ENCODE measurements at places on chromosomes 2 and 18.
A peak's percentile ranks its signal among the peaks of the same experiment; 100 is the strongest.

DNA sequence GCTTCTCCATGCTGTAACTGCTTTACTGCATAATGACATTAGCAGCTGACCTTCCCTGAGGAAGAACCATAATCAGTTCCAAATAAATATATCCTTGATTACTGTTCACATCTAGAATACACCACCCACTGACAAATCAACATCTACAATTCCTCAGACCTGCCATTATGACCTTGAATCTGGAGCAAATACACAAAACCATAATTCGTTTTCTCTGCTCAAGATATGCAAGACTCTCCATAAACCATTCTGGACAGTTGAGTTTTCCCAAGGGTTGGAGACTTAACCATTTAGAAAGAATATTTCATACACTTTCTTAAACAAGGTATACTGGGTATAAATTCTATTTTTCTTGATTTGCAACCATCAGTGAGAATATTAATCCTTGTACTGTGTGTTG lies 11.8 kb downstream of the C2orf76 start:
- no peak for DNase-seq

- no peak for DNase-seq
Observed at GRCh38 chr2:28403370-28403956, 10.8 kb downstream of the FOSL2 start.

DNA sequence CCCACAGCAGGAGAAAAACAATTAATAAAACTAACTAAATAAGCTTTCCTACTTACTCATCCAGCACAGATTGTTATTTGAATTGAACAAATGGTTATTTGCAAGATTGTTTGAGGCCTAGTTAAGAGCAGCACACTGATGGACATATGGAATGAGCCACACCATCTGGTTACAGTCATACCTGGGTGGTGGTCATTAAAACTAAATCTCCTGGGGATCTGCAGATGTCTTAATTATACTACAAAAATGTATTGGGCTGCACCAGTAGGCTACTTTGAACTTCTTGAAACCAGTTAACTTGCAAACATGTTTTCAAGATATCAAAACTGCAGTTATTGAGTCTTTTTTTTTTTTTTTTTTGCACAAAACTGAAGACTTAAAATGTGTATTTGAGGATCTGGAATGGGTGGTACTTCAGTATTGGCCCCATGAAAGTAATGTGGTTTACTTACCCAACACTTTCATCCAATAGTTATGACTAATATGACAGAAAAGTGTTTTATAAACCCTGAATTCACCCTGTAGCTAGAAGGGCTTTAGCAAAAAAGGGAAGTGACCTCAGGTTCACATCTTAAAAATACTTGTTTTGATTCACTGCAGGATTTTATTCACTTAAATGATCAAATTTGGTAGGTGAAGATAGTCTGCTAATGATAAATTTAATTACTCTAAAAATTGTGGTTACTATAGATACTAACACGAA lies 10.8 kb downstream of the AGFG1 start:
- no peak for DNase-seq

- DNase-seq, result no peak
Observed at GRCh38 chr2:174957050-174957449, 48.1 kb downstream of the CHN1 start.

DNA sequence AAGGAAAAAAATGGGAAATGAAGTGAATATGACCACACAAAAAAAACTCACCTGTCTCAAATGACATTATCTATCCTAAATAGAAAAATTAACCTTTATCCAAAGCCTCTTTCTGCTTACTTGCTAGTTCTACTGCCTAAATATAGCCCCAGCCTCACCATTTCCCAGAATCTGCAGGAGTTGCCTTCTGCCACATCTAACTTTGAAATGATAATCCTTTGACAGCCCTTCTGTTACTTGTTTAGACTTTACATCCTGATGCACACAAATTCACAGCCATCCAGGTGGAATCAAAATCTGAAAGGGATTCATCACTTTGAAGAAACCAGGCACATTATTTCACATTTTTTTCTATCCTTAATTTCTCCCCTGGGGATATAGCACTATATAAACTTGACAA lies 1356.2 kb upstream of the NXPH2 start:
- DNase-seq, result no peak

GRCh38 chr2:132420816-132421805 lies 4.5 kb downstream of the GPR39 start:
- DNase-seq, result no peak

- DNase-seq, result no peak
Observed at GRCh38 chr2:37366773-37367172, 22.3 kb downstream of the QPCT start.

DNA sequence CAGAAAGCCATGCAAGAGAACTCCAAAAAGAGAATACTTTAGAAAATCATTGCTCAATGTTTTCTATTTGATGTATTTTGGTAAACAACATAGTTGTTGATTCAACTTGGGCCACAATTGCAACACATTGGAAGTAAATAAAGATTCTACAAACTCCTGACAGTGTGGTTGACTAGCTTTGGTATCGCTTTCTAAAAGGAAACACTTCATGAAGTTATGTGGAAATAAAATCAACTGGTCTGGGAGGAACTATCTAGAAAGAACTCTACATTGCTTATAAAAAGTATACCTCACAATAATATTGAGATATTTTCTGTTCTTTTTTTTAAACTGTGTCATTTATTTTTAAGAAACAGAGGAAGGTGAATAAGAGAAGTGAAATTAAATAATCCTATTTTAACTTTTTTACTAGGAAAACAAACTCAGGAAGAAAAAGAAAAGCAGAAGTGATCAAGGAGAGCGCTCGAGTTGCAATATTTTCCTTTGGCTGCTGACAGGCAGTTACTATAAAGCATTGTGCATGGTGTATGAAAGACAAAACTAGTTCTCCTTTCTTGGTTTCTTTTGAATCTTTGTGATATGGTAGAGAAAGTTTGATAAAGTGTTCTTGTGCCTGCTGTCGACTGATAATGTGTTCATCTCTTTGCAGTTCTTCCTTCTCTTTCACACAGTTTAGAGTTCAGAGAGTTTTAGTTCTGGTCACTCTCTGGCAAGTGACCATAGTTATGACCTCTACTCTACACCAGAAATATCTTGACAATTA lies 3.0 kb downstream of the DHRS9 start:
- no peak for DNase-seq

- no peak for DNase-seq
Observed at GRCh38 chr2:215811409-215812345, 201.7 kb downstream of the MREG start.

DNA sequence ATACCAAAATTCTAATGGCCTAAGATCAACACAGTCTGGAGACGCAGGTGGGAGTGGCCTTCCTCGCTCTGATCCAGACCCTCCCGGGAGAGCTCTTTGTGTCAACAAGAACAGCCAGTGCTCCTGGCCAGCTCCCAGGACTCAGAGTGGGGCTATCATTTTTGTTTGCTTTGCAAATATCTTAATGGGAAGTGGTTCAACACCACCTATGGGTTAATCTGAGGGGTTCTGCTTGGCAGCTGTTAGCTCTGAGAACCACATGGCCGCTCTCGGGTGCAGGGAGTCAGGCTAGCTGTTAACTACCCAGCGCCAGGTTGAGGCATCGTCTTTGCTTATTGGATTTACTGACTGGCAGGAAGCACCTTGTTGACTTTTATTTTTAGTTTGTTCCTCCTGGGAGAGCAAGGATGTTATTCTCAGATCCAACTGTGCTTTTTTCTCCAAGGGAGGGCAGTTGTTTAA lies 184.8 kb upstream of the SP5 start:
- no peak for DNase-seq

- peak; percentile 77 for DNase-seq
Observed at GRCh38 chr2:231714639-231715498, 6.5 kb downstream of the PTMA start.

GRCh38 chr2:19099181-19099580 lies 259.2 kb downstream of the OSR1 start:
- no peak for DNase-seq

DNA sequence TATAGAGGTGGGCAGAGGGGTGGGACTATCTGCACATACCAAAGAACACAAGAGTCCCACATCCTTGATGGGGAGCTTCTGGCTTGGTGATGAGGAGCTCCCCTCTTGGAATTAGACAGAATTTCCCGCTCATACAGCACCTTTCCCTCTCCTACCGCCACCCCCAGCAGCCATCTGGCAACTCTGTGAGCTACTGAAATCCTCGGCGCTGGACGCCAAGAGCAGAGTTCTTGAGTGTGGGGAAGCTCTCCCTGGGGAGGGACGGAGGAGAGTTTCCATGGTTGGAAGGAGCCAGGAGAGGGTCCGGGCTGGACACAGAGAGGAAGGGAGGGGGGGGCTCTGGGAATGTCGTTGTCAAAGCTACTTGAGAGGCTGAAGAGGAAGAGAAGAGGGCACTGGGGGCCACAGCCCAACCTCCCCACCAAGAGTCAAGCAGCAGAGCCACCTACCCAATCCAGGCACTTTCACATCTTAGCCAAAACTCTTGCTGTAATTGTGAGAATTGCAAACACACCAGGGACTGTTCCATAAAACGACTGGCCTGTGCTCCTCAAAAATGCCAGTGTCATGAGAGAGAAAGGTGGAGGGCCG lies 89.4 kb upstream of the MCFD2 start:
- DNase-seq, result no peak

DNA sequence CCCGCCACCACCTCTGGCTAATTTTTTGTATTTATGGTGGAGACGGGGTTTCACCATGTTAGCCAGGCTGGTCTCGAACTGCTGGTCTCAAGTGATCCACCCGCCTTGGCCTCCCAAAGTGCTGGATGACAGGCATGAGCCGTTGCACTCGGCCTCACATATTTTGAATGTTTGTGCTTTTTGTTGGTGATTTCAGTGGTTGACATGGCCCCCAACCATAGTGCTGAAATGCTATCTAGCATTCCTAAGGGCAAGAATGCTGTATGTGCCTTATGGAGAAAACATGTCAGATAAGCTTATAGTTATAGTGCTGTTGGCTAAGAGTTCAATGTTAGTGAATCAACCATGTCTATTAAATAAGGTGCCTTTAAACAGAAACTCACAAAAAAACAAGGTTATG lies 8.9 kb downstream of the ZAP70 start:
- no peak for DNase-seq

- DNase-seq, result no peak
Observed at GRCh38 chr2:32051836-32052439, 11.4 kb upstream of the SPAST start.

- DNase-seq, result no peak
Observed at GRCh38 chr2:236157815-236158498, 10.2 kb downstream of the GBX2 start.

DNA sequence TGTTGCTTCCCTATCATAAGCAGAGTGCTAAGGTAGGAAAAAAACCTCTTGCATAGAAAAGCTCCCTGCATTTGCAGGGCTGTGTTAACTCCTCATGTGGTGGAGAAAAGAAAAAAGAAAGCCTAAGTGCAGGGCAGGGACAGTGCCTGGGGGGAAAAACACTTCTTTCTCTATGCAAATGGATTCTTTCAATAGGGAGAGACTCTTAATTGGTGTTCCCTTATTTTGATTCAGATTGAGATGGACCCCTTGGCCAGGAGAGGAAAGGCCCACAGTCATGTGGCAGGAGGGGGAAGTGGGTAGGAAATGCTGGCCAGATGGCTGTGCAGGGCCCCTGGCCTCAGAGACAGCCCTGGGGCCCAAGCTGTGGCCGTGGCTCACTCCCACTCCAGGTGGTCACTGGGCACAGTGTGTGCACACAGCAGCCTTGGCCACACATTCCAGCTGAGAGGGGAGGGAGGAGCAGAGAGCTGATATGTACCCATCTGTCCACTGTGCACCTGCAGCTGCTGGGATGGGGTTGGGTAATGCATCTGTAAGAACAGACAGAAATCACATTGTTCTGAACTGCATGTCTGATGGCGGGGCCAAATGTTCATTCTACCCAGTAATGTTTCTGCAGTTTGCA lies 410.4 kb downstream of the DSC3 start:
- DNase-seq, result no peak

DNA sequence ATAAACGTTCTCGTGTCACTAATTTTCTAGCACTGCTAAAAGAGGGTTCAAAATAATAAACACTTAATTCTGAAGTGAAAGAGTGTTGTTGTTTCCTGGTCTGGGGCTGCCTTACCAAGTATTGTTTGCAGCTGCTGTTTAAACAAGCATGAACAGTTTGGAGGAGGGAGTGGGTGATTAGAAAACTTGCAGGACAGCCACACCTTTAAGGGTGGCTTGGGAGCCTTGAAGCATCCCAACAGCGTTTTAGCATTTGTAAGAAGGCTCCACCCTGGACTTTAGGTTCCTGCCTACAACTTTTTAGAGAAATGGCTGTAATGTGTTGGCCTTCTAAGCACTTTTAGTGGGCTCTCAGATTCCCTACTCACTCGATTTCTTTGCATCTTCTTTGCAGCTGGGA lies 371.6 kb downstream of the TGIF1 start:
- no peak for DNase-seq

- no peak for DNase-seq
Observed at GRCh38 chr18:23856466-23857163, 157.9 kb upstream of the TTC39C start.

- DNase-seq, result no peak
Observed at GRCh38 chr2:16429431-16430145, 236.0 kb downstream of the CYRIA start.

GRCh38 chr2:11768946-11769345 lies 22.5 kb downstream of the LPIN1 start:
- DNase-seq, result no peak

DNA sequence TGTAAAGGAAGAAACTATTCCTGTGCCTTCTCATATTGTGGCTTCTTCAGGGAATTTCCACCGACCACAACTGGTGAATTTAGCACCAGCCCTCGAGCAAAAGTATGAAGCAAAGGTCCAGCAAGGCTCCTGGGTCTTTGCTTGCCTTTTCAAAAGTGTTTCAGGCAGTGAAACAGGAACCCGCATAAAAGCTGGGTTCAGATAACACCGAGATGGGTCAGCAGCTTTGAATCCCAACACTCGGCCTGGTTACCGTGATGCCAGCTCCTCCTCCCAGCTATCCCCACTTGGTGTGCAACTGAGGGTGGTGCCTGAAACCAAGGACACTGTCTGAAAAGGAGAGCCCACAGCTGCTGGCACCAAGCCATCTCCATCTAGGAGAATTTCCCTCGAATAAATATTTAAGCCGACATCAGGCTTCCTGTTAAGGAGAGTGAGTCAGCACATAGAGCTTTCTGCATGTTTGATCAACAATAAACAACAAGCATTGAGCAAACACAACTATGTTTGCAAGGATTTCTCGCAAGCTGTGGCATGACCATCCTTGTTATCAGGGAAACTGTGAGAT lies 69.5 kb downstream of the ANTXR1 start:
- DNase-seq, result no peak

GRCh38 chr2:36255863-36256262 lies 99.7 kb upstream of the CRIM1 start:
- no peak for DNase-seq

DNA sequence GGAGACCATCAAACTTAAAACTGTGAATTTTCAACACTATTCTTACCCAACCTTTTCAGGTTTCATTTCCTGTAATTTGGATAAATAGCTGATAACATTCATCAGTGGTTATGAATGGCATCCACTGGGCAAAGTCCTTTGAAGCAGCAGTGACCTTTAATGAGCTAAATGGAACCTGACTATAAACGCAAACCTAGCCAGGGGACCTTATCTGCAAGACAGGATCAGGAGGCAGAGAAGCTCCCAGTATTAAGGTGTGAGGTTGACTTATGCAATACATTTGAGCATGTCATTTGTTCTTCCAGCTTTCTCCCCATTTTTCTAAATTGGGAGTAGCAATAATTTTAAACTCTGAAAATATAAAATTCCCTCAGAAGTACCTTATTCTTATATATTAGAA lies 38.4 kb downstream of the CREG2 start:
- no peak for DNase-seq

- no peak for DNase-seq
Observed at GRCh38 chr18:76491776-76492668, 3.0 kb downstream of the ZNF516 start.

- DNase-seq, result no peak
Observed at GRCh38 chr18:417495-417894, 83.0 kb downstream of the COLEC12 start.

Data from stimulated activated CD8-positive, alpha-beta memory T cell treated with anti-CD3 and anti-CD28 coated beads, Interleukin-7, amount 100 ng/mL, for 1 hour (primary cell).